ENCODE measurements at places on chromosomes 1 and 21. TPM values are rescaled to one million over a fixed set of nuclear protein-coding genes. Genes with fewer than 3 reads are reported as not detected.

GRCh38 chr1:36956570-36956969 is 77.7 kb downstream of the GRIK3 start:
- H3K4me3 ChIP-seq, result no peak overlapping the region
- H3K27me3 ChIP-seq, result no peaks in the 10 kb centered on the region
- no peak for DNase-seq
- H3K36me3 ChIP-seq, result no peaks in the 10 kb centered on the region

- no peak overlapping the region for H3K27ac ChIP-seq
- H3K36me3 ChIP-seq, result no peaks in the 10 kb centered on the region
- H3K27me3 ChIP-seq, result no peaks in the 10 kb centered on the region
Measured at GRCh38 chr1:218525451-218526197, 180.5 kb downstream of the TGFB2 start.

DNA sequence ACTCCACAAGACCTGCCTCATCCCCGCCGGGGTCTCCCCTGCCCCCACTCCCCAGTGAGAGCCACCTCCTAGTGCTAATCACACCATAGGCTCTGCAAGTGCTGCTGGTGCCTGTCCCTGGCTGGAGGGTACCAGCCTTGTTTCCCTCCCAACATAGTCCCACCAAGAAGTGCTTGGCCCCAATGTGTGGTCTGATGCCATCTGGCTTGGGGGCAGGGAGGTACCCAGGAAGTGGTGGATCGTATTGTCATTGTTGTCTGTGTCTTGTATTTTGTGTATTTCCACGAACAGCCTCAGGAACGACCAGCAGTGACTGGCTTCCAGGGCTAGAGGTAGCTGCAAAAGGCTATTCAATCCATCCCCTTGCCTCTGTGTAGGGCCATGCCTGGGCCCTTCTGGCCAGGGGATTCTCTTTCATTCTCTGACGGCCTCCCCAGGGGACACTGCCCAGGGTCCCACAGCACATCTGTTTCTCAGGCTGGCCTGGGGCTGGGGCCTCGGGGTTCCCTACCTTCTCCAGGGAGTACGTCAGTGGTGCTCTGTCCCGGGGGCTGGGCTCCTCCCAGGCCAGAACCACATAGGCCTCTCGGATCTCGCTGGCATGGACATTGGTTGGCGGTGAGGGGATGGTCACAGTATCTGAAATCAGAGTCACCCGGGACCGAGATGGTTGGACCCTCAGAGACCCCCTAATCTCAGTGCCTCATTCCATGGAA is 22.8 kb downstream of the MYOM3 start:
- no peak for DNase-seq
- no peaks in the 10 kb centered on the region for H3K27me3 ChIP-seq
- H3K36me3 ChIP-seq, result no peaks in the 10 kb centered on the region
- H3K4me3 ChIP-seq, result no peak overlapping the region

DNA sequence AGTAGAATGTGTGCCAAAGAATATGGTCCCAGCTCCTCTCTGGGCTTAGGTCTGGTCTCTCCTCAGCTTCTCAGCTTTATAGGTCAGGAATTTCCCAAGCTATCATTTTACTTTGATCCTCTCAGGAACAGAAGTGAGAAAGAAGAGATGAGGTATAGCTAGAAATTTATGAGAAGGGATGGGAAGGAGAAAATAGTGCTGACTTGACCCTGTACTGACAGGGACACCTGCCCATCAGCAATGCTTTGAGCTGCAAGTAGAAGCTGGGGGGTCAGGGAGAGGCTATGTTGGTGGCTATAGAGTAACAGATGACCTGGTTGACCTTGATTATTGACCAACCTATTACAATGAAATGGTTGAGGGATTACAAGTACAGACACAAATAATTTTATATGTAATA is 75.0 kb downstream of the XCL2 start:
- no peak overlapping the region for H3K27ac ChIP-seq
- H3K36me3 ChIP-seq, result peaks cover 11% of the 10 kb centered on the region
- peaks cover 60% of the 10 kb centered on the region for H3K4me1 ChIP-seq
- DNase-seq, result no peak
- H3K27me3 ChIP-seq, result no peaks in the 10 kb centered on the region

DNA sequence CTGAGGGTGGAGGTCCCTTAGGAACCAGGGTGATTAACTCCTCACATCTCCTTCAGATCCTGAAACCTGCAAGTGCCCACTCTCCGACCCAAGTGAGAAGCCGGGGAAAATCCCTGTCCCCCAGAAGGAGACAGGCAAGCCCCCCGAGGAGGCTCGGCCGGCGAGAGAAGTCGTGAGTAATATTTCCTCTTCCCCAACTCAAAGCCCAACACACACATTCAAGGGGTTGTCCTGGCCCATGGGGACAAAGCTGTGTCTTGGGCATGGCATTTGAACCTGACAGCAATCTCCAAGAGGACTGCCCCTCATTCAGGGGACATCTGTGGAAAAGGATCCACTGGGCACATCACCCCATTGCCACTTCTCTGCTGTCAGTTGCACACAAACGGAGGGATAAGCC is 23.6 kb downstream of the VASH2 start:
- H3K27ac ChIP-seq, result no peak overlapping the region
- no peak for DNase-seq
- peaks cover 4% of the 10 kb centered on the region for H3K27me3 ChIP-seq

The F13B gene
- not detected for total RNA-seq

The PLXNA2 gene
- total RNA-seq, result not detected
